NCI-H1092 (cell line): ENCODE measurements at places on chromosomes 16 and 17.

GRCh38 chr16:76164970-76165558 lies 112.1 kb upstream of the CNTNAP4 start:
- no peak for DNase-seq

DNA sequence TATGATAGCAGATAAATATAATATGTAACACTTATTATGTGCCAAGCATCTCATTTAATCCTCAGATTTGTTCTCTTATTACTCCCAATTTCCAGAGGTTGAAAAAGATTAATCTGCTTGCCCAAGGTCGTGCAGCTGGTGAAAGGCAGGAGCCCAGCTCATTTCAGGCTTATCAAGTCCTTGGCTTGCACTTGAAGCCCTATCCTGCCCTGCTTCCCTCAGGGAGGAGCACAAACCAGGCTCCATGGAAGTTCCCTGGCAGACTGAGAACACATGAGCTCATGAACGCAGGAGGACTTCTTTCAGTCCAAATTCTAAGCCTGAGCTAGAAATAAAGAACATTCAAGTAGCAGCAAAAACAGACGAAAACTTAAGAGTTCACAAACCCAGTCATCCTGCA lies 74.8 kb downstream of the USP31 start:
- DNase-seq = no peak

- DNase-seq = no peak
These were observed 30.7 kb upstream of the ZNF423 start for GRCh38 chr16:49886554-49887094.

GRCh38 chr16:1281517-1281916 lies 25.6 kb downstream of the TPSD1 start:
- DNase-seq = no peak

DNA sequence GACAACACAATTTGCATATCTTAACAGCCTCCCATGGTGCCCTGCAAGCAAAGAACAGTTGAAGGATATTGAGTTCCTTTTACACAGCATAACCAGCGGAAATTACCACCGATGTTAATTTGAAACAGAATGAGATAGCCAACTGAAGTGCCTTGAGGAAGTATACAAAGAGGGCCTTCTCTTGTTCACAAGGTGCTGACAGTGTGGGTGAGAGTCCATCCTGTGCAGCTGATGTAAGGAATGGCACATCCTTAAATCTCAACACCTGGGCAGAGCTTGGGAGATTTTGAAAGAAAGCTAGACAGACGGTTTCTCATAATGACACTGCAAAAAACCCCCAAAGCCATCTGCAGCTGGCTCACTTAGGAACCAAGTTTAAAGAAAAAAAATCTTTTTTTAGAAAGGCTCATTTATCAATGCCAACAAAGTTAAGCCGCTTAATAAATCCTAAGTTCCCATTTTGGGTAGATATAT lies 818.6 kb downstream of the KCNJ2 start:
- DNase-seq = no peak

DNA sequence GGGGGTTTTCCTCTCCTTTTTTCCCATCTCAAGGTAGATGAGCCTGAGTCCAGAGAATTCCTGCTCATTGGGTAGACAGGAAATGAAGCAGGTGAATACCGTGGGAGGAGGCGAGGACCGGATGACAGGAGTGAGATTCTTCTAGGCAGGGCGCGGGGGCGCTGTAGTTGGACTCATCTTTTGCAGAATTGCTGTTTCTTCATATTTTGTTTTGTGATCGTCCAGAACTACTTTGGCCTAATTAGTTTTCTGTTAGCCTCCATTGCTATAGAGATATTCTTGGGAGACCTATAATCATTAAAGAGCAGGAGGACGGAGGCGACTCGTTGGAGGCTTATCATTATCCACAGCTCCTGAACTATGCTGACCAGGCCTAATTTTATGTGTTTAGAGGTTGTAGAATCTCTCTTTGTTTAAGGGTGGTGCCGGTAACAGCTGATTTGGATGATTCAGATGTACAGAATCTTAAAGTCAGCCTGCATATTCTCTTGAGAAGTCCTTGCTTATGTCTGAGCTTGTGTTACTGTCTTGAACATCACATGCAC lies 650 bp downstream of the ATP6V0A1 start:
- peak; percentile 28 for DNase-seq

- DNase-seq = no peak
These were observed 132.6 kb downstream of the PITPNC1 start for GRCh38 chr17:67509390-67510287.

GRCh38 chr17:40617678-40618240 lies 29.9 kb downstream of the SMARCE1 start:
- DNase-seq = no peak

DNA sequence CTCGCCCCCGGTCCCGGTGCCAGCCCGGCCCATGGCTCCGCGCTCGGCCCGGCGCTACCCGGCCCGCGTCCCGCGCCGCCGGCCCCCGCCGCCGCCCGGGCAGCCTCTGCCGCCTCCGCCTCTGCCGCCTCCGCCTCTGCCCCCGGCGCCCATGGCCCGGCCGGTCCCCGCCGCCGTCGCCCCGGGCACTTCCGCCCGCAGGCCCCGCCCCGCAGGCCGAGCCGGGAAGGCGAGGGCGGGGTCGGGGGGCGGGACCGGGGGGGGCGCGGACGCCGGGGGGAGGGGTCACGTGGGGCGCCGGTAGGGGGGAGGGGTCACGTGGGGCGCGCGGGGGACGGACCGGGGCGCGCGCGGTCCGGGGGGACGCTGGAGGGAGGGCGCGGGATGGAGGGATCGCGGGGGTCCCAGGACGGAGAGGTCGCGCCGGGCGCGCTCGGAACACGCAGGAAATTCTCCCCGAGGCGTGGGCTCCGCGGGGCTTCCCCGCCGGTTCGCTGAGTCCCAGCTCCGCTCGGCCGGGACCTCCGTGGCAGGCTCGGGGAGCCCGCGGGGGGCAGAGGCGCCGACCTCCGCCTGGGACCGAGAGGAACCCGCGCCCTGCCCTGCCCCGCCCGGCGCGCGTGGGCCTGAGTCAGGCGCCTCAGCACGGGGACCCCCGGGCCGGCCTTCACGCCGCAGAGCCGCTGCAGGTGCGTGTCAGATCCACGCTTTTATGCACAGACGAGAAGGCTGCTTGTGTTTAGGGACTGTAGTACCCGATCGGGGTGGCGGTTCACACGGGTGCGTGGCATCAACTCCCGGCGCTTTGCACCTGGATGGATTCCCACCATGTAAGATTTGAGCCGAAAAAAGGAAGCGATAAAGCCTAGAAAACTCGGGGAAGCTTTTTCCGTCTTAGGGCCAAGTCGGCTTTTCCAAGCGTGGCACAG lies at the start of gene PGAP6:
Gene PGAP6 (minus strand): TSS at position 190 of the 929 bp plus-strand sequence. CDS start 157 bp downstream, at position 33.
- DNase-seq = peak; percentile 50

- DNase-seq = no peak
These were observed 84.4 kb downstream of the OR1D5 start for GRCh38 chr17:2978991-2979390.

GRCh38 chr16:68713361-68713760 lies 23.7 kb upstream of the CDH1 start:
- no peak for DNase-seq

- no peak for DNase-seq
These were observed 3.9 kb downstream of the NLRP1 start for GRCh38 chr17:5580367-5580766.

DNA sequence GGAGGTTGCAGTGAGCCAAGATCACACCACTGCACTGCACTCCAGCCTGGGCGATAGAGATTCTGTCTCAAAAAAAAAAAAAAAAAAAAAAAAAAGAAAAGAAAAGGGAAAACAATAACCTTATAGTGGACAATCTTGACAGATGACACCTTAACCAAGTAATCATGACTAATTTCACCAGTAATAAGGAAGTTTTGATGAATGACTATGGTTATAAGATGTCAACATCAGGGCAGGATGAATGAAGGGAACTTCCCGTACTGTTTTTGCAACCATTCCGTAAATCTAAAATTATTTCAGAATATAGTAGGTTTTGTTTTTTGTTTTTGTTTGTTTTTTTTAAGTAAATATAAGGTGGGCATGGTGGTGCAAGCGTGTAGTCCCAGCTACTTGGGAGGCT lies 23.0 kb downstream of the GSPT1 start:
- no peak for DNase-seq

GRCh38 chr17:2040219-2040827 lies 1.5 kb upstream of the OVCA2 start:
- DNase-seq = no peak

GRCh38 chr17:16923904-16924695 lies 47.8 kb downstream of the TNFRSF13B start:
- DNase-seq = no peak

DNA sequence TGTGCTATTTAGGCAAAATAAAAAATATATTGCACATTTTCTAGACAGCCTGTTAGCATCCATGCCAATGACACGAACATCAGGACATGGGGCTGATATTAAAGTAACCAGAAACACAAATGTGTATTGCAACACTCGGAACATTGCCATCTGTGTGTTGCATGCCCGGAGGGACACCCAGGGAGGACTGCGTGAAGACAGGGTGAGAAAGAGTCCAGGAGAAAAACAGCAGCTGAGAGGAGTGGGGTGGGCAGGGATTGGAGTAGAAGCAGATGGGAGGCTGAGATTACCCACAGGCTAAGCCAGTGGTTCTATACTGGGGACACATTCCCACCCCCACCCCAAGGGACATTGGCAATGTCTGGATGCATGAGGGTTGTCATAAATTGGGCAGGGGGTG lies 114.8 kb downstream of the GRIN2A start:
- no peak for DNase-seq

DNA sequence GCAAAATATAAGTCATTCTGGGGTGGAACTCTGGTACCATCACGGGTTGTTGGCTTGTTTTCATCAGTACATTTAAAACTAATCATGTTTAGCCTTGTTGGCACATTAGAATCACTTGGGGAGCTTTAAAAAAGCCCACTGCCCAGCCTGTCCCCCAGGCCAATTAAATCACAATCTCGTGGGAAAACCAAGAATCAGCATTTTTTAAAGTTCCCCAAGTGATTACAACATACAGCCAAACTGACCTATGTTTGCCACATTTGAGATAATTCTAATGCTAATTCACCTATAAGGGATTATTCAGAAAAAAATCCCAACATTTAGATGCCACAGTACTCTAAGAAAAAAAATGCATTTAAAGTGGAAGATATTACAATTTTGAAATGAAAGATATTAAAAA lies 8.4 kb upstream of the MSI2 start:
- no peak for DNase-seq

GRCh38 chr16:71364133-71364681 lies 5.7 kb downstream of the CALB2 start:
- DNase-seq = no peak

DNA sequence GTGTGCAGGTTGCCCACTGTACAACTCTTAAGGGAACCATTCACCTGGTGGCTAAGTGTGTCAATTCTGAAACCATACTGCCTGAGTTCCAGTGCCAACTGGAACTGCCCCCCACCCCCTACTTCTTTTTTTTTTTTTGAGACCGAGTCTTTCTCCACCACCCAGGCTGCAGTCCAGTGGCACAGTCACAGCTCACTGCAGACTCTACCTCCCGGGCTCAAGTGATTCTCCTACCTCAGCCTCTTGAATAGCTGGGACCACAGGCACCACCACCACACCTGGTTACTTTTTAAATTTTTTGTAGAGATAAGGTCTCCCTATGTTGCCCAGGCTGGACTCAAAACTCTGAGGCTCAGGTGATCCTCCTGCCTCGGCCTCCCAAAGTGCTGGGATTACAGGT lies 40.4 kb upstream of the DHX8 start:
- no peak for DNase-seq

- no peak for DNase-seq
These were observed 32.7 kb downstream of the DBNDD1 start for GRCh38 chr16:89986600-89986999.

DNA sequence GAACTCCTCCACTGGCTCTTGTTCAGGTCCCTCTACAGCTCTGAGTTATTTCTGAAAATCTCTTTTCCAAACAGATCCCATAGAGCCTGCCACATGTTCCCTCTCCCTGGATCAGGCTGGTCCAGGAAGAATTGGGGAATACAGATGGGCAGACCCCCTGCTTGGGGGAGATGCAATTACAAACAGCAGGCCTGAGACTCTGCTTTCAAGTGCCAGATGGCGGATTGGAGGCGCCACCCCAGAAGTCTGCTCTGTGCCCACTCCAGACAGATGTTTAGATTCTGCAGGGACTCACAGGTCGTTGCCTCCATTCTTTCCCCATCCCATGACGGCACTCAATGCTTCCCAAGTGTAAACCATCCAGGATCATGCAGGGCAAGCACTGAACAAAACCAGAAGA lies 316.6 kb downstream of the SLC39A11 start:
- no peak for DNase-seq

DNA sequence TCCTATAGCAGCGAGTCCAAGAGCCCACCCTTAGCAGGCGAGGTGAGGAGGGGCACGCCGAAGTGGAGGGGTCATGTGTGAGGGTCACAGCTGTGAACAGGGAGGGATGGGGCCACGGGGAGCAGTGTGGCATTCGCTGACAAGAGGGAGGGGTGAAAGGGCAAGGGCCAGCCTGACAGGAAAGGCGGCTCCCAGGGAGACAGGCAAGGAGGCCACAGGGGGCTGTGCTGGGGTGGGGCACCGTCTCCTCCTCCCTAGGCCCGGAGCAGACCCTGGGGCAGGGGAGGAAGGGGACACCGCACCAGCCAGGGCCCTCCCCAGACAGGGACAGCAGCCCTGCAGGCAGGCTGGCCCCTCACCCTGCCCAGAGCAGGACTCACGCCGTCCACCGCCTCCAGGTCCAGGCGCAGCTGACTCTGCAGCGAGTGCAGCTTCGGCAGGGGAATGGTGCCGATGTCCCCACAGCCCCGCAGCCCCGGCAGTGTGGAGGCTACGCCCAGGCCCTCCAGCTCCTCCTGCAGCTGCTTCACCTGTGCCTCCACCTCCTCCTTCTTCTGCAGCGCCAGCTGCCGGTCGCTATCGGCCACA lies 15.1 kb downstream of the GNPTG start:
- DNase-seq = no peak

- DNase-seq = no peak
These were observed 84.6 kb upstream of the PMFBP1 start for GRCh38 chr16:72256398-72257066.

- DNase-seq = no peak
These were observed 64.5 kb downstream of the SHISA6 start for GRCh38 chr17:11305524-11305923.

- no peak for DNase-seq
These were observed 2.2 kb downstream of the PIP4K2B start for GRCh38 chr17:38797158-38797490.

DNA sequence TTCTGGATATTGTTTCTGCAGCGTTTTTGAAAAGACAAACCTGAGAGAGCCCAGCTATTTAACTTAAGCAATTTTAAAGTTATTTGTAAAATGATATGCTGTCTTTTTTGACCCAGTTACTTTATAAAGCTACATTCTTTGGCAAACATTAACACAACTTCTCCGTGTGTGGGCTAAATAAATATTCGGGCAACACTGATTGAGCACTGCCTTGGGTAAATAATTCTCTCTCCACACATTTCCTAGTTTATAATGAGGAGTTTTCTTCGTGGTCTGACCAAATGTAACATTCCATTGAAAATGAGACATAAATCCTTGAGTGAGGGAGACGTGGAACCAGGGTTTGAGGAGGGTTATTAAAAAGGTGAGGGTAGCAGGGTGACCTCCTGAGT lies 142.8 kb downstream of the WWOX start:
- no peak for DNase-seq

DNA sequence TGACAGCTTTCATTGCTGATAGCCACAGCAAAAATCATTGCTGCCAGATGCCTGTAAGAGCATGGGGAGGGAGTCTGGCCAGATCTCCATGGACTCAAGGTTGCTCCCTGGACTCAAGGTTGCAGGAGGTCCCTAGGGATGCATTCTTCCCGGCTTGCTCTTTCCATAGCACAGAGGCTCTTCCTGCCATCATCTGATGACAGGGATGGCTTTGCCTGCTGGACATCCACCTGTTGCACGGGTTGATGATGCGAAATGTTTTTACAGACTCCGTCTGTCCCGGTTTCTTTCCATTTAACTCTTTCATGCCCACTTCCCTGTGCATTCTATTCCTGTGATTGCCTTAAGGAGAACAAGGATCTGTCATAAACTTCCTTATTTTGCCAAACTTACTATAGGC lies 115.6 kb upstream of the HSBP1 start:
- no peak for DNase-seq
